B cell (primary cell): ENCODE measurements at places on chromosomes 1 and 21.

DNA sequence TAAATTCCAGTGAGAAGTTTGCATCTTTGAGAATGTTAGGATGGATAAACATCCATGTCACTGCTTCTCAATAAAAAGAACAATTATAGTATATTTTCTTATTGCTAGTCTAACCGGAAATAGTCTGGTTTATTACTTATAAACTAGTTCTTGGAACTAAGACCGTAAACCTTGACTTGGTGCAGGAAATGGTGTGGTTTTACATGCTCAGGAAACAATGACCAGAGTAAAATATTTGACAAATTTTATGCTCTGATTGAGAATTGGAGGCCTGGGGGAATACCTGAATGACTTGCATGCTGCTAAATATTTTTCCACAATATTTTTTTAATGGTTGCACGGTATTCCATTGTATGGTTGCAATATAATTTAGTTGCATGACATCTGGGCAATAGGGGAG is 76.3 kb downstream of the XCL2 start:
- DNase-seq = no peak

DNA sequence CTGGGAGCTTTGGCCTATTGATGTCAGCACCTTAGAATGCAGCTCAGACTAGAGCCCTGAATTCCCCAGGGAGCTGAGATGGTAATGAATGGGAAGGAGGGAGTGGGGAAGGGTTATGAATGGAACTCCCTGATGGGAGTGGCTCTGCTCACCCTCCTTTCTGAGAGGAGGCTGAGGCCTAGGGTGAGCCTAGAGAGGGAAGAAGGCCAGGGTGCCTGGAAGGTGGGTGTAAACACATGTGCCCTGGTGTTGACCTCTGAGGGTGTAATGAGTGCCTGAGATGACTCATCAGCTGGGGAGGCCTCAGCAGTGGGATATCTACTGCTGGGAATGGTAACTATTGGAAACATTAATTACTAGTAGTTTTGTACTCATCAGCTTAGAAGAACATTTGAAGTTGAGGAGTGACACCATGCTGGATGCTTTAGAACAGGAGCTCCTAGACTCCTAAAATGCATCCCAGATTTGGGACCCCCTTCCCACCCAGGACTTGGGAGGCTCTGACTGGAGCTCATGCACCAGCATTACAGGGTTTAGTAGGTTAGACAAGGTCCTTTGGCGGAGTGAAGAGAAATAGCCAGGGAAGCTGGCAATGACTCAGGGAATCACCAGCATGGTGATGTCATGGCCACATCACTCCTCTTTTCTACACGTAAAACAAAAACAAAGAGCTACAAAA is 16.0 kb upstream of the PIGV start:
- no peak for DNase-seq

GRCh38 chr1:59971464-59971911 is 44.9 kb upstream of the CYP2J2 start:
- DNase-seq = peak; percentile 49

DNA sequence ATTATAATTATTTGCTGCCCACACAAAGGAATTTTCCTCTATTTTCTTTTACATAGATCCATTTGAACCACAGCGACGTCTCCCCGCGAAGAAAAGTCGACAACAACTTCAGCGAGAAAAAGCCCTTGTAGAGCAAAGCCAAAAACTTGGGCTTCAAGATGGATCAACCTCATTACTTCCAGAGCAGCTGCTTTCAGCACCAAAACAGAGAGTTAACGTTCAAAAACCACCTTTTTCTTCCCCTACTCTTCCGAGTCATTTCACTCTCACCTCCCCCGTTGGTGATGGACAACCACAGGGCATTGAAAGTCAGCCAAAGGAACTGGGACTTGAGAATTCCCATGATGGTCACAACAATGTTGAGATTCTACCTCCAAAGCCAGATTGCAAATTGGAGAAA is 7.2 kb downstream of the GORAB start:
- no peak for DNase-seq

GRCh38 chr1:204240233-204240632 is 26.4 kb upstream of the GOLT1A start:
- DNase-seq = no peak

GRCh38 chr1:204074274-204075138 is 1.6 kb downstream of the SOX13 start:
- DNase-seq = no peak

- DNase-seq = no peak
These were observed 81.5 kb upstream of the MROH9 start for GRCh38 chr1:170853867-170854266.

DNA sequence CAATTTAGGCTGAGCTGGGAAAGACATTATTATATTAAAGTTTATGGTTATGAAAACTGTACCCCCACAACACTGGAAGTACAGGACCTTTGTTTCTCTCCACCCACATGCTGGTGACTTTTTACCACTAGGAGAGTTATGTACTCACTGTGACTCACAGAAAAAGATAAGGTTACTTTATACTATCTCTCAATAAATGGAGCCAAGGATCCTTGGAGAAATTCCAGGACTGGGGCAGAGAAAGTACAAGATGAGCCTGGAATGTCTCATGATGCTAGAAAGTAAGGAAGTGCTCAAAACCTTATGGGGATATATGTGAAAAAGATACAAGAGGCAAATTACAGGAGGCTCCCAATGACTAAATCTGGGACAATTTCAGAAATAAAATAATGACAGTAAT is 63.9 kb upstream of the C1orf105 start:
- no peak for DNase-seq

GRCh38 chr21:14617871-14618270 is 71.8 kb upstream of the SAMSN1 start:
- DNase-seq = no peak

GRCh38 chr1:201400212-201400851 is 1.2 kb upstream of the LAD1 start:
- no peak for DNase-seq

GRCh38 chr1:44079566-44079965 is 39.1 kb upstream of the KLF17 start:
- no peak for DNase-seq

- DNase-seq = no peak
These were observed 36.7 kb downstream of the FH start for GRCh38 chr1:241482761-241483250.

- no peak for DNase-seq
These were observed 1.2 kb downstream of the HP1BP3 start for GRCh38 chr1:20785907-20786252.

DNA sequence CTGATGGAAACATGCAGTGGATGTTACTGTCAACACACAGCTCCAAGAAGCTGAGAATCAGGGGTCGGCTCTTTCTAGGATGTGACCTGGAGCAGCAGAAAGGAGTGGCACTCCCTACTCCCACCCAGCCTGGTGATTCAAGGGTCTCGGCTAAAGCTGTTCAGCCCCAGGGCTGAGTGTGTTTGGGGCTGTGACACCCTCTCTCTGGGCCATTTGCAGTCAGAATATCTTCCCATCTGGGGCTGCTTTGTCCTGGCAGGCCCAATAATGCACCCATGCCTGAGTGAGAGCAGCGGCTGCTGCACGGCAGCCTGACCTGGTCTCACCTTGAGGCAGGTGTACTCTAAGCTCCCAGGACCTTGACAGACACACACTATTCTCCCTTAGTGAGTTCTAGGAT is 52.5 kb upstream of the AJAP1 start:
- no peak for DNase-seq

DNA sequence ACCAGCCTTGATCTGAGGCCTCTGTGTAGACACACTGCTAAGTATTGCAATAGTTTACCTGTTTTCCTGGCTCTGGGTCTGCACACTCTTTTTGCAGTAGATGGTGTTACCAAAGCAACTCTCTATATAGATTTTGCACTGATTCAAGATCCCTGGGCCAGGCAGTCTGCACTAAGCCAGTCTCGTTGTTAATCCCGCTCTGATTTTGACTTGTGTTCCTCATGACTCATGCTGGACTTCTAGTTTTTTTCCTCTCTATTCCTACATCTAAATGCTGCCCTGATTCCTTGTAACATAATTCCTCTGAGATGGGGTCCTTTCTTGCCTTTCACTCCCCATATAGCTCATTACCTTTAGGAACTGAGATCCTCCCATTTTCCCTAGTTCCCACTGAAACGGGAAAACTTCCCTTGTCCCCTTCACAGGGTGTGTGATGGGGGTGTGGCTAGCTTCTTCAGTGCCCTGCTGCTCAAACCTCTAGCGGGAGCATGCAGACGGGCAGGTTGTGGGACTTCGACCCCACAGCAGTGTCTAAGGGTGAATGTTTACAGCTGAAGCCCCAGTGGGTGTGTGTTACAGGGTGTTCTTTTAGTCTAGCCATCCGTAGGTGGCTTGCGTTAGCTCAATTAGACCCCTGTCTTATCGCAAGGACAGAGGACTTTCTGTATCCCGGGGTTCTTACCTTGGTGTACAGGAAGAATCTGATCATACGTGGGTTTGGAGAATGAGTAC is 106.5 kb upstream of the RAB3GAP2 start:
- no peak for DNase-seq

DNA sequence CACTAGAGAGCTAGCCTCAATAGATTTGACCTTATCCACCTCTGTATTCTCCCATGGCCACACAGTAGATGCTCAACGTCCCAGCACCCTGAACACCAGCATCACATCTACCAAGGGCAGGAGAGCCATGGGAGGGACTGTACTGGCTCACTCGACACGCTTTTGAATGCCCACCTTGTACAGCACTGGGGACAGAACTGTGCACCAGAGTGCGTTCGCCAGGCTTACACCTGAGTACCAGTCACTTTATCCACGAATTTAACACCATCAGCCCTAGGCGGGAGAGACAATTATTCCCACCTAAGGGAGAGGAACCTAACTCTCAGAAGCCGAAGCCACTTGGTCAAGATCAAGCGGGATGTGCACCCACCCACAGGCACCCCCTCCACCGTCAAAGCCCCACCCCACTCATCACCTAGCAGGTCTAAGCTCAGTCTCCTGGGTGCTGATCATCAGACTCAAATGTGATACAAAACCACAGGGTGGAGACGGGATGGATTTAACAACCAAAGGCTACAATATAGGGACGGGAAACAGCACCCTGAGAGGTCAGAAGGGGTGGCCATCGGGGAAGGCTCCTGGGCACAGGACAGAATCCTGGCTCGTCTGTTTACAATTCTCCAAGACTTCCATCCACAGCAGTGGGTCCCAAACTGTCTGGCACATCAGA is 110.5 kb downstream of the GLIS1 start:
- no peak for DNase-seq

GRCh38 chr1:193104907-193105820 is at the start of gene GLRX2:
Gene GLRX2 (minus strand): TSS chr1:193105414. CDS start chr1:193105382, 32 bp downstream.
- DNase-seq = peak; percentile 65

- no peak for DNase-seq
These were observed 30.3 kb upstream of the DNAJC11 start for GRCh38 chr1:6731905-6732304.

GRCh38 chr1:164637461-164638375 is 78.7 kb downstream of the PBX1 start:
- DNase-seq = no peak

GRCh38 chr1:32971156-32971555 is 6.5 kb upstream of the RNF19B start:
- DNase-seq = no peak

DNA sequence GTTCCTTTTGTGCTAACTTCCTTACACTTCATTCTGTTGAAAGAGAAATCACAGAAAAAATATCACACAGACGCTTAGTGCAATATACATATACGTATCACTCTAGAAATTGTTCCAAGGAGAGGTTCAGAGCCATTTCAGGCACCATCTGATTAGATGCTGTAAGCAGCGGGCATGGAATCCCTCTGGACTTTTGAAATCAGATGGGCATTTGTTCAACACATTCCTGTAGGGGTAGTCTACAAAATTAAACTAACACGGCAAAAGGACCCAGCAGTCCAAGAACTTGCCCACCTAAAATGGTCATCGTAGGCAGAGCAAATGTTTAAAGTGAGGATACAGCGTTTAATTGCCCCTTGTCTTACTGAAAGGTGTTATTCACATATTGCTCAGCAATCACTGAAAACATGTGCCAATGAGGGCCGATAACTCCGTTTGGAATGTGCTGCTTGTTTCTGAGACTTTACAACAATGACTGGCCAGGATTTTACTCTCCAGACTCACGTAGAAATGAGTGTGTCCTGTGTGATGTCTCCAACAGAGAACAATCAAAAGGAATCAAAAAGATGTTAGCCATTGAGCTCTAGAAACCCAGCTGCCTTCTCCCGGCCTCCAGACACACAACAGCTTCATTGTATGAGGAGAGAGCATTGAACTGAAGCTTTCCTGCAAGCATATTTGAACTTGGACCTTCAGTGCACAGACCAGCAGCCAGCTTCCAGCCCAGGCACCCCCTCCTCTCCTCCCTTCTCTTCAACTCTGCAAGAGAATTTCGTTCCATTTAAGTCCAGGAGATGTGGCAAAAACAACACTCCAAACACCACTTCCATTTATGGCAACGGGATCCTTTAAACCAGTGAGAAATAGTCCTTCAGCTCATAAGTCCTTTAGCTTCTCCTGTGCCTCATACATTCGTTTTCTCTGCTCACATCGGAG is 32.1 kb upstream of the ADORA3 start:
- no peak for DNase-seq

GRCh38 chr1:23200883-23201282 is 16.4 kb downstream of the HTR1D start:
- DNase-seq = no peak

DNA sequence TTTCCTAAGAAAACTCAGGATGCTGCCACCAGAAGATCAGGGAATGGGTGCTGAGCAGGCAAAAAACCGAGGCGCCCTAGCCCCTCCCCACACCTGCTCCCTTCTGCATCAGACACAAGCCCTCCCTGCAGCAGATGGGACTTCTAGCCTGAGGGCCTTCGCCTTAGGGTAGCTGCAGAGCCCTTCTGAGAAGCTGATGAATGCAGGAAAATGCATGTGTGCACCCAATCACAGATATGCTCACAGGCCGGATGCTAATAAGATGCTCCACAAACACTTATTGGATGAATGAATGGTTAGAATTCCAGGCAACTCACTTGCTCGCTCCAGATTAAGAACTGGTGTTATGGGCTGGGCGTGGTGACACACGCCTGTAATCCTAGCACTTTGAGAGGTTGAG is 6.8 kb upstream of the C1orf210 start:
- no peak for DNase-seq

- no peak for DNase-seq
These were observed at the start of gene PRDX6 for GRCh38 chr1:173477286-173478093. Gene PRDX6 (plus strand): TSS chr1:173477335. CDS start chr1:173477398, 63 bp downstream.

- no peak for DNase-seq
These were observed 92.5 kb downstream of the ITSN1 start for GRCh38 chr21:33734818-33735217.

DNA sequence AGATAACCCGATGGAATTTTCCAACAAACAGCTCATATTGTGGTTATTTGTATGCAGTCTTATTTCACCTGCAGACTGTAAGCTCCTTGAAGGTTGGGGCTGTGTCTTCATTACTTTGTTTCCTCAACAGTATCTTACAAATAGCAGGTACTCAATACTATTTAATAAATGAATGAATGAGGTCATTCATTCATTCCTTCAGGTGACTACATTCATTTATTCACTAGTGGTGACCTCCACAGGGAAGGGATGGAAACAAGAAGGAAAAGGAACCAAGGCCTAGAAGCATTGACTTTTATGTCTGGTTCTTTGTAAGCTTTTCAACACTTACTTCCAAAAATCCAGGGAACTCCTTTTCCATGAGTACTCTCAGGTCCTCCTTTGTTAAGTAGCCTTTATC is 7.9 kb downstream of the S100A10 start:
- no peak for DNase-seq

- DNase-seq = no peak
These were observed 289.4 kb downstream of the ADGRL2 start for GRCh38 chr1:82090104-82090503.
